ENCODE measurements at places on chromosomes 2 and 18.
A peak's percentile ranks its signal among the peaks of the same experiment; 100 is the strongest.

GRCh38 chr2:74481961-74482800, 617 bp downstream of the CCDC142 start:
- DNase-seq, result no peak

- DNase-seq, result no peak
These were observed 5.6 kb upstream of the CPLX4 start for GRCh38 chr18:59323931-59324622.

DNA sequence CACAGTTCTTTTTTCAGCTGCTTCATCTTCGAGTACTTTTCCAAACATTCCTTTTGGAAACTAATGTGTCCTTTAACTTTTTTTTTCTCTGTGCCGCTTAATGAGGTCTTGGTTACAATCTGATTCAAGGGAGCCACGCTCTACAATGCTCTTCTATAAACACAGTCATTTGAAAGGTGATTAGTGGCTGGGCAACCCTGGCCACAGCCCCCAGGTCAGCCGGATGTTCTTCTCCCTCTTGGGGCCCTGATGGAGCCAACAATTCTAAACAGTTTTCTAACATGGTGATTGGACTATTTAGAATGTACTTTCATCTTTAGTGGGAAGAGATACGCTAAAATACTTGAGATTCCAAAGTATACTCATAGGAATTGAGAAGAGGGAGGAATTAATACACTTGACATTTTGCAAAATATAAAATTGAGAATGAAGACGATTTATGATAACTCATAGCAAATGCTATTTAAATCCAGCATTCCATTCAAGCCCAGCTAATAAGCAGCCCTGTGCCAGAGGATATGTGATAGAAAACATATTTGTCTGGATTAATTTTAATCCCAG, 83.7 kb upstream of the MBOAT2 start:
- DNase-seq, result no peak

- DNase-seq, result no peak
These were observed 44.9 kb downstream of the SERTAD2 start for GRCh38 chr2:64608867-64609226.

DNA sequence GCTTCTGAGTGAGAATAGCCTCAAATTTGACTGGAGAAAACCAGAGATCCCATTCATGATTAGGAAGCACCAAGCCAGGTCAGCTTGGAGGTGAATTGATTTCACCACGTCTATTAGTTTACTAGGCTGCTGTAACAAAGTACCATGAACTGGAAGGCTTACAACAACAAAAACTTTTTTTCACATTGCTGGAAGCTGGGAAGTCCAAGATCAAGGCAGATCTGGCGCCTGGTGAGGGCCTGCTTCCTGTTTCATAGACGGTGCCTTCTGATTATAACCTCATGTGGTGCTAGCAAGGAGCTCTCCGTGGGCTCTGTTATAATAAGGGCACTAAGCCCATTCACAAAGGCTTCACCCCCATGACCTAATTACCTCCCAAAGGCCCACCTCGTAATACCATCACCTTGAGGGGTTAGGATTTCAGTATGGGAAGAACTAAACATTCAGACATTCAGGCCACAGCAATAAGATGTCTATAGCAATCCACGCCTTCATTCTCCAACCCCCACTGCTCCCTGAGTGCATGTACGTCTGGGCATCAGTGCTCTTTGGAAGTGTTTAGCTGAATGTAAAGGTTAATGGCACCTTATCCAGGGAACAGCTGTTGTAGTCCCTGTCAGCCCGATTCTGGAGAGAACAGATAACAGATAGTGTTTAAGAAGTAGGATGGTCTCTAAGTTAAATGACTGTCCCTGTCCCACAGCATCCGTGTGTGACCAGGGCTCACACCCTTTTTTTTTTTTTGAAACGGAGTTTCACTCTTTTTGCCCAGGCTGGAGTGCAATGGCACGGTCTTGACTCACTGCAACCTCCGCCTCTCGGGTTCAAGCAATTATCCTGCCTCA, 89.2 kb downstream of the SOCS6 start:
- no peak for DNase-seq

DNA sequence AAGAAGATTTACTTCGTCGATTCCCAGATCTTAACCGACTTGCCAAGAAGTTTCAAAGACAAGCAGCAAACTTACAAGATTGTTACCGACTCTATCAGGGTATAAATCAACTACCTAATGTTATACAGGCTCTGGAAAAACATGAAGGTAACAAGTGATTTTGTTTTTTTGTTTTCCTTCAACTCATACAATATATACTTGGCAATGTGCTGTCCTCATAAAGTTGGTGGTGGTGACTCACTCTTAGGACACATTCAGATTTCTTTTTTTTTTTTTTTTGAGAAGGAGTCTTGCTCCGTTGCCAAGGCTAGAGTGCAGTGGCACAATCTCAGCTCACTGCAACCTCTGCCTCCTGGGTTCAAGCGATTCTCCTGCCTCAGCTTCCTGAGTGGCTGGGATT, 26.8 kb downstream of the MSH2 start:
- DNase-seq, result no peak

GRCh38 chr2:5330961-5331360, 361.2 kb upstream of the SOX11 start:
- DNase-seq, result no peak

- DNase-seq, result no peak
These were observed 24.0 kb upstream of the MAP3K20 start for GRCh38 chr2:173051463-173052215.

- DNase-seq, result no peak
These were observed 265.7 kb downstream of the CCDC85A start for GRCh38 chr2:56449449-56449860.

- DNase-seq, result no peak
These were observed 31.2 kb downstream of the STAMBP start for GRCh38 chr2:73859721-73860586.

GRCh38 chr2:216651351-216651881, 18.2 kb downstream of the IGFBP2 start:
- DNase-seq, result no peak

DNA sequence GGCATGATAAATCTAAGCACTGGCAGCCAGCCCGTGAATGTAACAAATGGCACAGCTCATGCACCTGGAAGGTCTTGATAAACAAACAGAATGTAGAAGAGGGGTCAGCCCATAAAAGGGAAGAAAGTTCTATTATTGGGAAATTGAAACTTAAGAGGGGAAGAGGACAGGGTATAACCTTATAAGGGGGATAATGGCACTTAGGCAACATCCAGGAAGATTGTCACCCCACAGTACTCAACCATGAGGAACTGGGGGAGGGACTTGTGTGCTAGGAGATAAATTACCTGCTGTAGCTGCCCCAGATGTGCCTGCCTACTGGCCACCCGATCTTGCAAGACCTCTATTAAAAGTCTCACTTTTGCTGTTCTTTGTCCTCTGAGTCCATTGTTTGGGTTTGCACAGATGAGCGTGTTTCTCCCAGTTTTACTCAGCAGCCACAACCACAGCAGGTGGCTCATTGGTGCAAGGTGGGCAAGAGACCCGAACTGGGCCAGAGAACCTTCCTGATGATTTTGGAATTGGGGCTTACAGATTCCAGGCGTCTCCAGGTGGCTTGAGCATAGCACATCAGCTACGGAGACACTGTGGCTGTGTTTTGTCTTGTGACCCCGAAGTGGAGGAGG, 79.0 kb upstream of the TAF1B start:
- no peak for DNase-seq

- no peak for DNase-seq
These were observed 207.2 kb downstream of the ETAA1 start for GRCh38 chr2:67604360-67604759.

DNA sequence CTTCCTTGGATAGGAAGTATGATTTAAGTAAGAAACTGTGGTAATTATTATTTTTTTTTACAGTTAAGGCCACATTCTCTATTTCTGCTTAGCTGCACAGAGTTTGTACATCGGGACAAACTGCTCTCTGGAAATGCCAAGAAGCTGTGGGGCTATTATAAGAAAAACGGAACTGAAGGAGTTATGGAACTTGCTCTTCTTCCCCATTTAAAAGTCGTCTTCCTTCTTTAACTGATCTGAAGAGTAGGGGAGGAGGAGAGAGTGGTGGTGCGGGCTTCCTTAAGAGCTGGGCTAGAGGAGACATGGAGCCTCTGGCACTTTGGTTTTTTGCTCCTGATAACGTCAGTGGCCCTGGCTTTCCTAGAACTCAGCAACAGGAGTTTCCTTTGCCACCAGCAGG, 54.4 kb downstream of the RAB31 start:
- DNase-seq, result no peak

- no peak for DNase-seq
These were observed 66.5 kb downstream of the EIF2AK3 start for GRCh38 chr2:88560619-88561307.

GRCh38 chr18:43148231-43148630, 32.7 kb upstream of the RIT2 start:
- DNase-seq, result no peak

GRCh38 chr18:2987876-2988790, 24.8 kb downstream of the LPIN2 start:
- no peak for DNase-seq

DNA sequence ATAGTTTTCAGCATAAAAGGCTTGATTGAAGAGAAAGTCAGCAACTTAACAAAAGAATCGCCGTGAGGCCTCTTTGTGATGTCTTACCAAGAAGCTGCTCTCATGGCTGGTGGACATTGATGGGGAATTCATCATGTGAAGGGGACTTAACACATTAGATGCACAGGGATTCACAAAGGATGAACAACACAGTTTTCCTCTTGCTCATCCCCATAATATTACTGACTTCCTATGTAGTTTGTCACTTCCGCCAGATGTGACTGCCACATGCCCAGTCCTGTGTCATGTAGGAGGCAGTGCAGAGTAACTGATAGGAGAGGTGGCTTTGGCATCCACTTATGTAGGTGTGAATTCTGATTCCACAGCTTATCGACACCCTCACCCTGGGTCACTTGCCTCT, 232.6 kb upstream of the LYPD1 start:
- no peak for DNase-seq

- DNase-seq, result no peak
These were observed 104.2 kb upstream of the SPRED2 start for GRCh38 chr2:65536596-65536995.

- no peak for DNase-seq
These were observed 72.8 kb downstream of the ABI2 start for GRCh38 chr2:203400805-203401585.

DNA sequence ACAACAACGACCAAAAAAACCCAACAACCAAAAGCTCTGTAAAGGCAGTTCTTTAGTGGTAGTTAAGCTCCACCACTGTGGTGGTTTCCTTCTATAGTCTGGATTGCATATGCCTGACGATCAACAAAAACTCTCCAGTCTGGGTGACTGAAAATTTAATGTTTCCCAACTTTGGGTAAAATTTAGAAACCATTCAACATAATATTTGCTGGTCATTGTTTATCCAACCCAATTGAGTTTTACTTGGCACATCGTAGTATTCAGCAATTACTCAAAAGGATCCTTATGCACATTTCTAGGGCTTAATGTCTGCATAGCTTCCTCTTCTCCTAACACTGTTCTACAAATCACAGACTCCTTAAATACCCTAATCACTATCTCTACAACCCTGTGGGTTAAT, 1080.2 kb upstream of the NRXN1 start:
- no peak for DNase-seq

DNA sequence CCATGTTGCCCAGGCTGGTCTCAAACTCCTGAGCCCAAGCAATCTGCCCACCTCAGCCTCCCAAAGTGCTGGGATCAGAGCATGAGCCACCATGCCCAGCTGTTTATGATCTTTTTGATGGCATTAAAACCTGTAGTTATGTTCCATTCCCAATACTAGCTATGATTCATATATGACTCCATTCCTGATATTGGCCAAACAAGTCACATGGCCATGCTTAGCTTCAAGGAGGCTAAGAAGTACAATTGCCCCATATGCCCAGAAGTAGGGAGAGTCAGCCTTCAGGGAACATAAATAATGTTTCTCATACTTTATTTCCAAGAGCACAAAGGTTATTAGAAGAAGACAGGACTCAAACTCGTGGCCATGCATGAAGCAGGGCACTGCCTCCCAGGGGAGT, 132.4 kb upstream of the RAB6C start:
- no peak for DNase-seq

DNA sequence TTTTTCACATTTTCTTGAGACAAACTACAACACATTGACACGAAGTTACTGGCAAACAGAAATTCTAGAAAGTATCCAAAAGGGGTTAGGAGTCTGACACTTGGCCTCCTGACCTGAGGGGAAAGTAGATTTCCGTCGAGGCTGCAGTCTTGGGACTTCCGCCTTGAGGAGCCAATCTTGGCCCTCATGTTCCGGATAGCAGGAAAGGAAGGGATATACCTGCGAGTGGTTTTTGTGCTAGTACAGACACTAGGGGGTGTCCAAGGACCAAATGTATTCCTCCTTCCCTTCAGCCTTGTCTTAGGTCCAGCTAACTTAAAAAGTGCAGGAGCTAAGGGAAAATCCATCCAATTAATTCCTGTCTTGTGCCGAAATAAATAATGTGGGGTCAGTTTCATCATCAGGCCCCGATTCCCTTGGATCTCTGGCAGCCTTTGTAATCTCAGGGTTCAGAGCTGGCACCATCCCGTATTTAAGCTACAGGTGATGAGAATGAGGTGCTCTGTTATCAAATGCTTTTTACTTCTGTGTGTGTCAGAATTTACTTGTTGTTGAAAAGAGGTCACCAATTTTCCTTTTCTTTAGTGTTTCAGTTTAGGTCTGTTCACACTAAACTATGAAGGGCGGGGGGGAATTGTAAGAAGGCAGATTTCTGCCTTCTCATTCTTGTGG, 330.2 kb upstream of the FANCL start:
- DNase-seq, result no peak

GRCh38 chr18:46657115-46657955, at the start of gene LOXHD1:
LOXHD1 (minus strand) TSS chr18:46657220; CDS start chr18:46657033, 187 bp downstream.
- DNase-seq, result no peak

DNA sequence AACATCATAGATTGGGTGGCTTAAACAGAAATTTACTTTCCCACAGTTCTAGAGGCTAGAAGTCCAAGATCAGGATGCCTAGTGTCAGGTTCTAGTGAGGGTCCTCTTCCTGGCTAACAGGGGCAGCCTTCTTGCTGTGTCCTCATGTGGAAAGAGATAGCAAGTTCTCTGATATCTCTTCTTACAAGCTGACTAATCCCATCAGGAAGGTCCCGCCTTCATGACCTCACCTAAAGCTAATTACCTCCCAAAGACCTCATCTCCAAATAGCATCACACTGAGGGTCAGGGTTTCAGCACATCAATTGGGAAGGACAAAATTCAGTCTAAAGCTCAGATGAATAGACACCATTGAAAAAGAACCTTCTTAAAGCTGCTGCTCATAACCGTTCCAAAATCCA, 22.9 kb downstream of the ACVR1 start:
- no peak for DNase-seq

GRCh38 chr18:56433919-56434318, 204.5 kb downstream of the TXNL1 start:
- DNase-seq, result no peak

DNA sequence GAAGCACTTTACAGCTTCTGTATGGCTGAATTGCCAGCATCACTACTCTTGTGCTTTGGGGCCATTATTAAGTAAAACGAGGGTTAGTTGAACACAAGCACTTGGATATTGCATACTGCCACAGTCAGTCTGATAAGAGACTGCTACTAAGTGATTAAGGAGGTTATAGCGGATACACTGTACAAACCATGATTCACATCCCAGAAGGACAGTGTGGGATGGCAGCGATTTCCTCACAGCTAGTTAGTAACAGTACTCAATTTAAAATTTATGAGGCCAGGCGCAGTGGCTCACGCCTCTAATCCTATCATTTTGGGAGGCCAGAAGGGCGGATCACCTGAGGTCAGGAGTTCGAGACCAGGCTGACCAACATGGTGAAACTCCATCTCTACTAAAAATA, 2.6 kb upstream of the BMPR2 start:
- DNase-seq, result no peak

- peak; percentile 1 for DNase-seq
These were observed 76.9 kb downstream of the MYO1B start for GRCh38 chr2:191321861-191322662.

Measured in activated CD8-positive, alpha-beta memory T cell treated with anti-CD3 and anti-CD28 coated beads for 4 hours (primary cell).